ENCODE measurements at places on chromosomes 4 and X. TPM values are rescaled to one million over a fixed set of nuclear protein-coding genes. Genes with fewer than 3 reads are reported as not detected.

The PDHA1 gene
- 51.1 TPM for polyA plus RNA-seq

DNA sequence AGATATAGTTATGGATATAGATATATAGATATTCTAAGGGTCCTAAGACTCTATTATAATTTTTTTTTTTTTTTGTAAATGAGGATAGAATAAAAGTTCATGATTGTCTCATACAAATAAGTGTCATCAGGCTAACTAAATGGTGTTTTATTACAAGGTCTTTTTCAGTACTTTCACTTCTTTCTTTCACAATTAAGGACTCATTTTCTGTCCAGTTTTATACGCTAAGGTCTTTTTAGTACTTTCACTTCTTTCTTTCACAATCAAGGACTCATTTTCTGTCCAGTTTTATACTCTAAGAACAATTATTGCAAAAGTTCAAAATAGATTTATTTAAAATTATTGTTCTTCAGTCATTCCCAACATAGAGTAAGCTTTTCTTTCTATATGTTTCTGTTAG, 32.7 kb downstream of the RUFY3 start:
- DNase-seq, result peak; percentile 50
- H3K4me1 ChIP-seq, result peaks cover 36% of the 10 kb centered on the region
- H3K27ac ChIP-seq, result peak overlapping the region; percentile 78
- H3K36me3 ChIP-seq, result no peaks in the 10 kb centered on the region
- no peaks in the 10 kb centered on the region for H3K27me3 ChIP-seq

GRCh38 chr4:53307210-53307609, 58.7 kb downstream of the SCFD2 start:
- peaks cover 50% of the 10 kb centered on the region for H3K36me3 ChIP-seq
- DNase-seq, result no peak
- H3K27me3 ChIP-seq, result no peaks in the 10 kb centered on the region
- no peak overlapping the region for H3K4me3 ChIP-seq

DNA sequence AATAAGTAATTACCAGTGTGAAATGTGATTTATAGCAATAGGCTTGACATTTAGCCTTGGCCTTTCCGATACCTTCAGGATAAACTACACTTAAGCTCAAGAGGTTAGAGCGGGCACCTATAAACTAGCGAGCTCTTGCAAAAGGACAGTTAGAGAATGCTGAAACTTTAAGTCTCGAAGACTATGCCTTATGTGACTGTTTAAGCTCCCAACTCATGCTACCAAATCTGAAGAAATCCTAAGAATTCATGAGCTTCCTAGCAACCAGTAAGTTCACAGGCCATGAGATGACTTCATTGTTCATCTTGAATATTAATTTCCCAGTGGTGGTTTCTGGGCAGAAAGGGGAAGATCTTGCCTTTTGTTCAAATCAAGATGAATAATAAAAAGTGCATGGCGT, 4.7 kb downstream of the STOX2 start:
- no peaks in the 10 kb centered on the region for H3K36me3 ChIP-seq
- DNase-seq, result no peak
- no peak overlapping the region for H3K4me3 ChIP-seq
- peaks cover 32% of the 10 kb centered on the region for H3K27me3 ChIP-seq
- H3K4me1 ChIP-seq, result peaks cover 8% of the 10 kb centered on the region

The CACNA1F gene
- polyA plus RNA-seq, result 0.24 TPM

DNA sequence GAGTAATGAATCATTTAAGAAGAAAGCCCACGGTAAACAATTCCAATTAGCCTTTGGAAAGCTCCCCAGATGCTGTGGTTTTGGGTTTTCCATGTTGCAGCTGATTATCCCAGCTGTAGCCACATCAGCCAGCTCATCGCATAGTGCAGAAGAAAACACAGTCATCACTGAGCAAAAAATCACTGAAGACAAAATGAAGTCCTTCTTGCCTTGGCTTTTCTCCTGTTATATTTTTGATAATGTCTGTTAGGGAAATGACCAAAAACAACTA, 193.0 kb upstream of the C1QTNF7 start:
- peaks cover 37% of the 10 kb centered on the region for H3K4me1 ChIP-seq
- H3K27ac ChIP-seq, result peak overlapping the region; percentile 14
- H3K4me3 ChIP-seq, result no peak overlapping the region
- DNase-seq, result no peak
- H3K36me3 ChIP-seq, result no peaks in the 10 kb centered on the region
- H3K27me3 ChIP-seq, result no peaks in the 10 kb centered on the region

- H3K4me1 ChIP-seq, result peaks cover 43% of the 10 kb centered on the region
- peak overlapping the region; percentile 96 for H3K4me3 ChIP-seq
- peak overlapping the region; percentile 94 for H3K27ac ChIP-seq
- H3K27me3 ChIP-seq, result no peaks in the 10 kb centered on the region
- H3K36me3 ChIP-seq, result no peaks in the 10 kb centered on the region
- DNase-seq, result no peak
These were observed 519 bp downstream of the FOXO4 start for GRCh38 chrX:71095981-71096759.

Measured in naive B cell (primary cell).